Ovary (tissue), 10 donors: ENCODE measurements at places on chromosomes 12 and 14. TPM values are rescaled to one million over a fixed set of nuclear protein-coding genes. Genes with fewer than 3 reads are reported as not detected.

Gene TAS2R9
- total RNA-seq, result not detected

Gene PPP4R4
- total RNA-seq, result 41.0 TPM

Gene TMTC2
- total RNA-seq, result 22.6 TPM

Gene SYNE3
- 24.9 TPM for total RNA-seq

Gene CLEC4D
- not detected for total RNA-seq

Gene ASB2
- 3.0 TPM for total RNA-seq

Gene ZNF891
- total RNA-seq, result 4.9 TPM

Gene KLRG1
- total RNA-seq, result 1.3 TPM

Gene PLEKHD1
- 0.08 TPM for total RNA-seq

Gene CELA1
- total RNA-seq, result not detected

Gene SERPINA10
- not detected for total RNA-seq

Gene TMEM179
- not detected for total RNA-seq

Gene P3H3
- 61.1 TPM for total RNA-seq

Gene IGF1
- 29.6 TPM for total RNA-seq

Gene LALBA
- total RNA-seq, result not detected

Gene PDE3A
- total RNA-seq, result 6.0 TPM

Gene DACT1
- total RNA-seq, result 19.6 TPM

Gene DYNLL1
- 317 TPM for total RNA-seq

Gene OTOGL
- total RNA-seq, result 0.05 TPM

Gene DBX2
- total RNA-seq, result not detected

Gene PUS1
- 22.2 TPM for total RNA-seq

Gene FBLN5
- total RNA-seq, result 140 TPM

Gene FAIM2
- total RNA-seq, result 2.4 TPM

Gene PCNX4
- 83.4 TPM for total RNA-seq

Gene HAL
- total RNA-seq, result 2.9 TPM

Gene SLC10A1
- total RNA-seq, result not detected

Gene GARIN6
- not detected for total RNA-seq

Gene IL26
- total RNA-seq, result not detected

Gene VRTN
- not detected for total RNA-seq

Gene PIK3C2G
- total RNA-seq, result 0.26 TPM

Gene PZP
- 0.13 TPM for total RNA-seq

Gene SERPINA1
- 20.5 TPM for total RNA-seq

Gene ATL1
- total RNA-seq, result 6.8 TPM

Gene SELPLG
- 1.8 TPM for total RNA-seq

Gene PLCZ1
- total RNA-seq, result not detected

Gene GLT8D2
- 21.1 TPM for total RNA-seq

Gene TRHDE
- 15.2 TPM for total RNA-seq

Gene DYRK2
- 23.6 TPM for total RNA-seq

Gene OTX2
- total RNA-seq, result not detected

Gene SYCP3
- total RNA-seq, result not detected

Gene REM2
- 0.98 TPM for total RNA-seq
